ENCODE measurements at places on chromosomes 7 and 10.

GRCh38 chr7:50268990-50269389 lies 35.5 kb upstream of the IKZF1 start:
- 0 out of 2 replicates have a peak, but pooled peaks cover 5% of the 10 kb centered on the region for H3K4me1 ChIP-seq
- no peaks in the 10 kb centered on the region for H3K36me3 ChIP-seq
- H3K27ac ChIP-seq, result no peak overlapping the region
- no peaks in the 10 kb centered on the region for H3K27me3 ChIP-seq
- no peak for DNase-seq

DNA sequence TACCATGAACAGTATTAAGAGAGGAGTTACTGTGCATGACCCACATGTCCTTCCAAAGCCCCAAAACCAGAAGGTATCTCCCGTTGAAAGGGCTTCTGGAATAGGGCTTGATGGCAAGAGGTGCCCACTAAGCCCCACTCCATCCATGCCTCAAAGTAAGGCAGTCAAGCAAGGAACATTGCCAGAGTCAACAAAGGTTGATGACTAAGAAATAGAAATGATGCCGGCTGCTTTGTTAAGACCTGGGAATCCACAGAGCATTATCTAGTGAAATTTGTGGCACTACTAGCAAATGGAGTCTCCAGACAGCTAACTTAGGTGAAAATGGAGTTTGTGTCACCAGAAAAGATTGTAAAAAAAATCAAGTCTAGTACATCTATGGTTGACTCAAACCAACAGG lies 6.2 kb downstream of the SFR1 start:
- H3K27me3 ChIP-seq, result no peaks in the 10 kb centered on the region
- DNase-seq, result no peak
- H3K36me3 ChIP-seq, result no peaks in the 10 kb centered on the region
- H3K4me3 ChIP-seq, result no peak overlapping the region

GRCh38 chr10:71203124-71203523 lies 9.2 kb upstream of the UNC5B start:
- H3K4me1 ChIP-seq, result no peaks in the 10 kb centered on the region
- no peaks in the 10 kb centered on the region for H3K36me3 ChIP-seq
- H3K27ac ChIP-seq, result no peak overlapping the region
- no peaks in the 10 kb centered on the region for H3K27me3 ChIP-seq
- no peak for DNase-seq

DNA sequence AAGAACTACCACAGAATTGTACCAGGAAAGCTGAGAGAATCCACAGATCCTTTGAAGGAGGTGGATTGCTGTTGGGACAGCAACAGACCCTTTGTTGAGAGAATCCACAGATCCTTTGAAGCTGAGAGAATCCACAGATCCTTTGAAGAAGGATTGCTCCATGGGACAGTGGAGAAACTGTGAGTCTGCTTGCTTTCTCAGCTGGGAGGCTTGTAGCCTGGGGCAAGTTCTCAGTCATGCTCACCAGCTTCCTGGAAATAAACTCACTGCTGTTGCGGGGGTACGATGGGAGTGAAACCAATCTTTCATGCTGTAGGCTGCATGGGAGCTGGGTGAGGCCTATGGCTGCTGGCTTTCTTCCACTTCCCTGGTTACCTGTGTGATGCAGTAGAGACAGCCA lies 106.3 kb downstream of the C7orf25 start:
- no peaks in the 10 kb centered on the region for H3K27me3 ChIP-seq
- H3K4me3 ChIP-seq, result no peak overlapping the region
- no peak overlapping the region for H3K27ac ChIP-seq
- no peaks in the 10 kb centered on the region for H3K4me1 ChIP-seq

DNA sequence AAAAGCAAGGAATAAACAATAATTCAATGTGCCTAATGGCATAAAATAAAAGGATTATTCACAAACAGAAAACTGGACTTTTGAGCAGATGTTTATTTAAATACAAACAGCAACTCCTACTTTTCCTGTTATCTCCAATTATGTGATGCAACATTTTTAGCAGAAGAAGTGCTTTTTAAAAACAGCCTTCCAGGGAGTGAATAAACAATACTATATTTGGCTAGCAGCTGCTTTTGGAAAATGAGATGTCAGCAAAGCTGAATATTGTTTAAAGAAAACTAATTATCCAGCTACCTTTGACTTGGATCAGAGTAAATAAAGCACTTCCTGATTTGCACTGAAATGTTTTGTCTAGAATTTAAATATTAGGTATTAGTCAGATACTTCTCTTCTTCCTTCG lies 23.2 kb downstream of the CDK1 start:
- no peak for DNase-seq
- H3K27ac ChIP-seq, result no peak overlapping the region
- H3K4me1 ChIP-seq, result no peaks in the 10 kb centered on the region
- H3K27me3 ChIP-seq, result no peaks in the 10 kb centered on the region
- no peaks in the 10 kb centered on the region for H3K36me3 ChIP-seq
